ENCODE measurements at places on chromosomes 4 and X.

DNA sequence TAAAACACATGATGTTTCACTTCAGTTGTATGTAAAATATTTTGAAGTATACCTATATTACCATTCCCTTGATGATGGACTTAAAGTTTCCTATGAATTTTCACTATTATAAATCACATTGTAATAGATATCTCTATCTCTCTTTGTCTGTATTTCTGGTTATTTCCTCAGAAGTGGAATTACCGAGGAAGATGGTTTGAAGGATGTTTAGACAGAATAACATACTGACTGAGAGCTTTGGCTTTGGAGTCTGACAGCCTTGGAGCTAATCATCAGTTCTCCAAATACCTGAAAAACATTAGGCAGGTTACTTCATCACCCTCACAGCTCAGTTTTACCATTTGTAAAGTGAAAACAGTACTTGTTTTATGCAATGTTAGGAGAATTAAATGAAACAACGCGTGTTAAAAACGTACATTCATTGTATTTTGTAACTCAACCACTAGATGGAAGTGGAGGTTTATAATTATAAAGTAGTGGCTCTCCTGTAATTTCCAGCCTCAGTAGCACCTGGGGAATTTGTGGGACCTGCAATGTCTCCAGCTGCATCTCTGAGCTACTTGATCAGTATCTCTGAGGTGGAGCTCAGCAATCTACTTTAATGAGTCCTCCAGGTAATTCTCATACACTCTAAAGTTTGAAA, 14.3 kb downstream of the JCHAIN start:
- peak; percentile 38 for DNase-seq

GRCh38 chr4:147174591-147174990, 228.9 kb upstream of the TTC29 start:
- DNase-seq, result no peak

DNA sequence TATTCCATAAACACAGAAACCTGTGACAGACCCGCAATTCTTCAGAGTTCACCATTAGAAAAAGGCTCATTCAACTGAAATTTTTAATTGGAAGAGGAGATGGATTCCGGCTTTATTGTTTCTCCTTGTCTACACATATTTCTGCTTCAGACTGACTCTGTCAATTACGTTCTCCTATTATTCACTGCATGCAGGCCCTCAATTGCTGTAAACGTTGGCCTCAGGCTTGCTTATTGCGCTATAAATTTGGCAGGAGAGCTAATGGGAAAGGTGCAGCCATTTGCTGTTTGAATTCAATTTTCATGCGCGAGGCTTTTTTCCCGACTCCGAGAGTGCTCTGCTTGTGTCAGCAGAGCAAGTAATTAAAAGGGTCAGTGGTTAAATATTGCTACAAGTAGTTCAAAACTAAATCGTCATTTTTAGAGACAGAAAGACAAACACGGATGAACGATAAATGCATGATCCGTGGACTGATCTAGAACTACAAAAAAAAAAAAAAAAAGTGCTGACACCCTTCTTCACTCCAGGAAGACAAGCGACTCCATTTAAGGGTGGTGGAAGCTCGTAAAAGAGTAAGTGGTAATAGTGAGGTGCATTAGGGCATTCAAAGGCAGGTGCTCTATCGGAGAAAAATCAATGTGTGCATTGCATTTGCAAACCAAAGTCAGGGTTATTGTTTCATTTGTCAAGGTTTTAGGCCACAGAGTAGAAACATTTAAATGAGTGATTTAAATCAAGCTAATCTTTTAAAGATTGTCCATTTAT, 841.6 kb upstream of the FRG1 start:
- peak; percentile 9 for DNase-seq

- no peak for DNase-seq
These were observed 22.1 kb upstream of the SLC34A2 start for GRCh38 chr4:25633541-25633940.

GRCh38 chr4:80471756-80472155, 136.2 kb downstream of the CFAP299 start:
- peak; percentile 46 for DNase-seq

DNA sequence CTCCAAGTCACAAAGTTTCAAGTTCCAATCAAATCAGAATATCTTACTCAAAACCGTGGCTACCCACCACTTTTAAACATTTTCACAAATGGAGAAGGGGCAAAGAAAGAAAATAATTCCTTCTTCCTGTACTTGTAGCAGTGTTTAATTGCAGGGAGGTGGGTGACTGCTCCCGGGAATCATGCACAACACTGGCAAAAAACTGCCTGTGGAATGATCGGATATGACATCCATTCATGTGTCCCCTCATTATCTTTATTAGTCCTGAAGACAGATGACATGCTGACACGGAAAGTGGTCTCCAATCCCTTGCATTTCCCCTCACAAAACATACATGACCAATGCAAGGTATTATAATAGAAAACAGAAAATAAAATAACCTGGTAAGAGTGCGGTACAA, 2.0 kb downstream of the TSPAN5 start:
- no peak for DNase-seq

DNA sequence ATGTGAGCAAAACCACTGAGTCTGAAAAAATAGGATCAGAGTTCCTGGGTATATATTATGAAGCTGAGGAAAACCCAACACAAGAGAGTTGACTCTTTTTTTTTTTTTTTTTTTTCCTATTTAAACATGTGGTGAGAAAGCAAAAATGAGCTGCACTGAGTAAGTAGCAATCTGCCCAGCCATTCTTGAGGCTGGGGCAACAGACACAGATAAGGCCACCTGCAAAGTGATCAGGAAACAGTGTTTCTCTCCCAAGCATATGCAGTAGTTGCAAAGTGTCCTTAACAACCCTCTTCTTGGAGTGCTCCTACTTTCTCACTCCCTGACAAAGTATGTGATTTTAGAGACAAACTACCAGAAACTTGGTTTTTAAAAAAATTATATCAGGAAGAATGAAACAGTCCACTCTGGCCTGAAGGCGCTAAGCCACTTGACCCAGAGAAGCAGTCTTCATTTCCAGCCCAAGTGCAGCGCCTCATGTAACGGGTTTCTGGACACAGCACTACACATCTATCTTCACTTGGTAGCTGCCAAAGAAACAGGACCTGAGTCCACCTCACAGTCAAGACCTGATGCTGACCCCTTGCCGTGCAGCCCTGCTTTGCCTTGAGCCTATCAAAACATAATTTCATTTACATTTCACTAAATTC, 124.6 kb upstream of the MAP3K15 start:
- DNase-seq, result no peak

- no peak for DNase-seq
These were observed 674 bp downstream of the GNPDA2 start for GRCh38 chr4:44725726-44726037.

- DNase-seq, result peak; percentile 43
These were observed 7.8 kb upstream of the CTAG2 start for GRCh38 chrX:154661170-154661569.

GRCh38 chr4:18242919-18243693, 221.6 kb upstream of the LCORL start:
- DNase-seq, result no peak

DNA sequence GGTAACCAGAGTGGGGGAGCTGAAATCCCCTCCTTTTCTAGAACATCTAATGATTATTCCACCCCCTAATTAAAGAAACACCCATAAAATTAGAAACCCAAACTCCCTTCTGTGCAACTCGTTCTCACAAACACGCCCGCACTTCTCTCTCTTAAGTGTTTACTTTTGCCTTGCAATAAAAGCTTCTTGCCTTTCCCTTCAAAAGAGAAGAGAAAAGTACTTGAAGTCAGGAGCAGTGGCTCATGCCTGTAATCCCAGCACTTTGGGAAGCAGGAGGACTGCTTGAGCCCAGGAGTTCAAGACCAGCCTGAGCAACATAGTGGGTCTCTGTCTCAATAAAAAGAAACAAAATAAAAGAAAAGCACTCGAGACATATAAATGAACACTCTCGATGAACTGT, 3.6 kb upstream of the GPR173 start:
- no peak for DNase-seq

DNA sequence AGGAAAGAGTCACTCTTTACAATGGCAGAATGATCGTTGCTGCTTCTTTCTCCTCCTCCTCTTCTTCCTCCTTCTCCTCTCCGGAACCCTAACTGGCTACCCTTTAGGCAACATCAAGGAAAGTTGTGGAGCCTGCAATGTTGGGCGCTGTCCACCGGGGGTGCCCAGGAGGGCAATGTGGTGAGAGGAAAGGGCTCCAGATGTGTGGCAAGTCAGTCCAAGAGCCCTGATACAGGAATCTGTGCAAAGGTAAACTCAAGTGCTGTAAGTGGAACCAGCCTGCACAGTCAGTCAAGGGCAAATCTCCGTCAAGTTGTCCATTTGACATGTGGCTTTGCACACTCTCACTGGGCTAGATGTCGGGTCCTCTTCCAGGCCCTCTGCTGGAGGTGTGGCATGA, 2.8 kb downstream of the RTL5 start:
- peak; percentile 34 for DNase-seq

- no peak for DNase-seq
These were observed 12.7 kb downstream of the ARMCX6 start for GRCh38 chrX:101605146-101605545.
